ENCODE measurements at places on chromosomes 12 and 14. TPM values are rescaled to one million over a fixed set of nuclear protein-coding genes. Genes with fewer than 3 reads are reported as not detected.

The ADCY6 gene
- total RNA-seq = 16.4 TPM

The SYT1 gene
- total RNA-seq = 5.7 TPM

The NEUROD4 gene
- total RNA-seq = 0.02 TPM

The LRRC10 gene
- not detected for total RNA-seq

The GPR162 gene
- 0.27 TPM for total RNA-seq

The CD163L1 gene
- total RNA-seq = 0.28 TPM

The RNU4-1 gene
- not detected for total RNA-seq

All from A549 treated with CORT108297 at 1 μM for 4 hours (cell line).